ENCODE measurements at places on chromosomes 7 and 10.

GRCh38 chr7:55508221-55509011 is 63.9 kb downstream of the VOPP1 start:
- no peak for DNase-seq

- DNase-seq = no peak
Measured at GRCh38 chr7:131166066-131166465, 161.6 kb upstream of the MKLN1 start.

- DNase-seq = no peak
Measured at GRCh38 chr7:422191-422885, 97.3 kb downstream of the PDGFA start.

DNA sequence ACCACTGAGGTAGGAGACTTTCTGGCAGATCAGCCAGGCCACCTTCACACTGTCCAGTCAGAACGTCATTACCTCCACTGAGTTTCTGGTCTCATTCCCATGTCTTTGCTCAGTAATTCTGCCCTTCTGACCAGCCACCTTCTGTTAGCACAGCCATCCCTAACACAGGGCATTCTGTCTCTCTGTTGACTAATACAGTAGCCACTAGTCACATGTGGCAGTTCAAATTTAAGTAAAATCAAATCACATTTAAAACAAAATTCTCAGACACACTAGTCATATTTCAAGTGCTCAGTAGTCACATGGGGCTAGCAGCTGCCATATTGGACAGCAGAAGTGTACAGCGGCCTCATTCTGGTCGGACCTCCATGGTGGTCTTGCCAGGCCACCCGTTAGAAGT is 7.4 kb downstream of the CPSF4 start:
- no peak for DNase-seq

GRCh38 chr10:3797750-3798149 is 12.7 kb upstream of the KLF6 start:
- DNase-seq = no peak

GRCh38 chr10:13916384-13916947 is 329.7 kb downstream of the PRPF18 start:
- no peak for DNase-seq

GRCh38 chr7:98922392-98923187 is 44.3 kb downstream of the TRRAP start:
- no peak for DNase-seq

- no peak for DNase-seq
Measured at GRCh38 chr7:129989466-129989865, 36.7 kb upstream of the UBE2H start.

DNA sequence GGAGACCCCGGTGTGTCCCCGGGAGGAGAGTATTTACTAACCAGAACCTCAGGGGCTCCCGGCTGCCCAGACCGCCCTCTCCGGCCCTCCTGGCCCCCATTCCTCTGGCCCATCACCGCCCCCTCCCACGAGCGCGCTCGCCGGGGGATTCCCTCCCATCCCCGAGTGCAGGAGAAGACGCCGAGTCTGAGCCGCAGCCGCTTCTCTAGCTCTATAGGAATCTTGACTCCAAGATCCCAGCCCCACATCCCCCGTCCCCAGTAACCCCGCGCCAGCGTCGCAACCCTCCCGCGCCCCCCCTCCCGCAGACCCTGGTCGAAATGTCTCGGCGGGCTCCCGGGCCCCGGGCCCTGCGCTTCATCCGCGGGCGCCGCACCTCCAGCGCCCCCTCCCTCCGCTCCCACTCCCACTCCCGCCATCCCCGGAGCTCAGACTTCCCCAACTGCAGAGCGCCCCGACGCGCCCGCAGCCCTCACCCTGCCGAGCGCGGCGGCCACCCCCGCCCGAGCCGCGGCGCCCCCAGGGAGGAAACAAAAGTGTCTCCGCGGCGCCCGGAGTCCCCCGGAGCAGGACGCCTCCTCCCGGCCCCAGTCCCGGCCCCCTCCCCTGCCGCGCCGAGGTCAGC is 541 bp downstream of the ELMO1 start:
- DNase-seq = no peak

- DNase-seq = no peak
Measured at GRCh38 chr10:100022403-100022802, 12.7 kb upstream of the DNMBP start.

DNA sequence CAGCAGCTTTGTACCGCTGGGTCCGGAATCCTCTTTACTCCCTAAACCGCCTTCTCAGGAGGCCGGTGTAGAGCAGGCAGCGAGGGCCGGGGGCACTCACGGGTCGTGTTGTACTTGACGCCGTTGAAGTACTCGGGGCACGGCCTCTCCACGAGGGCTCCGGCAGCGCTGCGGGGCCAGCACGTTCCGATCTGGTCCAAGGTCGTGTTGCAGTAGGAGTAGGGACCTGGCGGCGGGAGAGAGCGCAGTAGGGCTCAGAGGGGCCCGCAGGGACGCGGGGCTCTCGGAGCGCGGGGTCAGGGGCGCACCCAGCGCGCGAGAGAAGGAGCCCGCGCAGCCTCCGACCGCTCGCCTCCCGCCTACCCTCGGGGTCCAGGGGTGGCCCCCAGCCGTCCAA is 443 bp downstream of the CRHR2 start:
- no peak for DNase-seq

DNA sequence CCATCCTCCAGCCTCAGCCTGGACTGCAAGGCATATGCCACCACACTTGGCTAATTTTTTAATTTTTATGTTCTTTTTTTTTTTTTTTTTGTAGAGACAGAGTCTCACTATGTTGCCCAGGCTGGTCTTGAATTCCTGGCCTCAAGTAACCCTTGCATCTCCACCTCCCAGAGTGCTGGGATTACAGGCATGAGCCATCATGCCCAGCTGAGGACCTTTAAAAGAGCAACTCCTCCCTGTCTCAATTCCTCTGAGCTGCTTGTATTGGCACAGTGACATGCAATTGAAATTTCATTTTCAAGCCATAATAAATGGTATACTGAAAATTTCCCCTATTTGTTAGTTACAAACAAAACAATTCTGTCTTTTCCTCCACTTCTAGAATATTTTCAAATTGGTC is 19.5 kb downstream of the DNAJB9 start:
- DNase-seq = no peak

- no peak for DNase-seq
Measured at GRCh38 chr7:116311816-116312471, 101.6 kb downstream of the TES start.

GRCh38 chr10:61554925-61555324 is 101.7 kb upstream of the TMEM26 start:
- no peak for DNase-seq

DNA sequence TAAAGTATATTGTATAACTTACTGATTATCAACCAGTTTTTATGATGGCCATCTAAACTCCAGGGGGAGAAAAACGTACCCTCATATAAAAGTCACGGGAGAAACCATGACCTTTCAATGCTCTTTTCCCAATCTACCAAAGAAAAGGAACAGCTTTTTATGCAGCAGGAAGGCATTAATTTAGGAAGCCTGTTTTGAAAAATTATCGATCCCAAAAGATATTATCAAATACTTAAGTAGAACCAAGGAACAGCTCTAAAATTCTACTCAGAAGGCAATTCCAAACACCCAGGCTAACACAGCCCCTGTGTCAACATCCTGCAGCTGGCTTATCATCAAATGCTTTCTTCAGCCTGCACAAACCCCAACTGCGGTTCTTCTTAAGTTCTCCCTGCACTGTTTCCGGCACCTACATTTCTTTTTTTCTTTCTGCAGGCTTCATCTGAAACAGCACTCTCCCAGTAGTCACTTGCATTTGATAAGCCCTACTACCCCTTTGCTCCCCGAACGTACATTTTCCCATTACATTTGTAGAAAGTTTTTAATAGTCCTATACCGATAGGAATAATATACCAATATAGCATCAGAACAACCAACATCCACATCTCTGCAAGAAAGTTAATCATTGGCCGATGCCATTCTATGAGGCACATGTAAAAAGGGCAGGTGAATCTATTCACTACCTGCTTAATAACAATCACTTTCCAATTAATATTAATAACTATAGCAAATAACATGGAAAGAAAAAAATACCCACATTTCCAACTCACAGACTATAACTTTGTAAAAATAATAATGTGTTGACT is 47.9 kb downstream of the PIP4K2A start:
- DNase-seq = no peak

- DNase-seq = peak; percentile 60
Measured at GRCh38 chr7:40329601-40330153, 194.9 kb downstream of the SUGCT start.

DNA sequence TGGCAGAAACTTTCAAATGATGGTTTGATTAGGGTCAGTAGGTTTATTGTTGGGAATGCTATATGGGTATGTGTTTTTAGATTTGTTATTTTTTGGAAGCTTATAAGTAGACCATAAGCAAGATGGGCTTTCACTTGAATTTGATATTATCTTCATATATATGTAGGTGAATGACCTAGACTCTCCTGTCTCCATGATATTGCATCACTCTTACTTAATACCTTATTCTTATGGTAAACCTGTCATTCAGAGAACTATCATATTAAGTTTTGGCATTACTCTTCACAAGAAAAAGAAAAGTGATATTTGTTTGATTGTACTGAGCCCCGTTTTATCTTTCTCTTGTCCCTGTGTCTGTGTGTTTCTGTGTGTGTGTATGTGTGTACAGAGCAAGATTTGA is 17.3 kb downstream of the HSPA14 start:
- DNase-seq = no peak

DNA sequence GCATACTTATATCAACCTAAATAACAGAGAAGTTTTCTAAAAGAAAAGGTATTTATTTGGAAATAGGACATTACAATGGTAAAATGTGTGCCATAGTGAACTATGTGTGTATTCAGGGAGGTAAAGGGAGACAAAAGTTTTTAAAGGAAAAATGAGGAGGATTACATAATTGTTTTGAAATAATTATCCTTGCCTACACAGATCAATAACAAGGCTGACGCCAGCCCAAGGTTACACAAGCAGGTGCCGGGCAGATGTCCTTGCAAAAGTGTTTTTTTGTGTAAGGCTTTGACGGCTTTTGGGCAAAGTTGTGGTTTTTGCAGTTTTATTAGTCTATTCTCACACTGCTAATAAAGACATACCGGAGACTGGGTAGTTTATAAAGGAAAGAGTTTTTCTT is 22.7 kb upstream of the SLC35B4 start:
- no peak for DNase-seq

DNA sequence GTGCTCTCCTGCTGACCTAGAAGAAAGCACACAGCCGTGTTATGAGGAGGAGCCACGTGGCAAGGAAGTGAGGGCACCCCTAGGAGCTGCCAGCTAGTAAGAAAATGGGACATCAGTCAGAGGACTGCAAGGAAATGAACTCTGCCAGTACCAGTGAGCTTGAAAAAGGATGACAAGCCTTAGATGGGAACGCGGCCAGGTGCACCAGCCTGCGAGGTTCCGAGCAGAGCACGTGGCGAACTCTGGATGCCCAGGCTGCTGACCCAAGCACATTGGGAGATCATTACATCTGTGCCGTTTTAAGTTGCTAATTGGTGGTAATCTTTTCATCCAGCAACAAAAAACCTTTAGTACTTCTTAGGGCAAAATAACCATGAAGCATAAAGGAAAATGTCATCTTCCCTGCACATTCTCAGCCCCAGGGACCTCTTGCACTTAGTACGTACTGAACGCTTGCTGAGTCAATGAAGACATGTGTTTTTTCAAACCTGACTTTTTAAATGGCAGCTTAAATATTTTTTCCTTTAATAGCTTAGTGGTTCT is 69.4 kb downstream of the AMZ1 start:
- peak; percentile 89 for DNase-seq

- peak; percentile 32 for DNase-seq
Measured at GRCh38 chr7:112452102-112452888, 2.0 kb downstream of the IFRD1 start.

- DNase-seq = no peak
Measured at GRCh38 chr7:1391449-1391848, 67.8 kb downstream of the MICALL2 start.

- DNase-seq = no peak
Measured at GRCh38 chr7:104627516-104627915, 299.1 kb downstream of the LHFPL3 start.

GRCh38 chr7:35647171-35647574 is 47.8 kb downstream of the HERPUD2 start:
- DNase-seq = no peak

DNA sequence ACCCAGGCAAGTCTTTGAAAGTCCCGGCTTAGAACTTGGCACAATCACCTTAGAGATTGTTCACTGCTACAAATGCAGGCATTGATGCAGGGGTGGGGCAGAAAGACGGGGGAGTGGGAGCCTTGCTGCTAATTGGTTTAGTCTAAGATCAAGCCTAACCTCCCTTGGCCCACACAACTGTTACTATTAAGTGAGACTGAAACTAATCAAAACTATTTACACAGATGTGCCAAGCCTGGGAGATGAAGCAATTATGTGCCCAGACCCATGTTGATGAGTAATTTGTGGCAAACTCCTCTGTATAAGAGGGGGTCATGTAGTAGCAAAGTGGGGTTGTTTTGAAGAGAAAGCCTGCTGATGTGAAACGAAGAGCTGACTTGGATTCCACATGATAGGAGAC is 178.2 kb upstream of the ITGB1 start:
- peak; percentile 88 for DNase-seq

GRCh38 chr7:138948403-138948802 is 32.8 kb downstream of the KIAA1549 start:
- no peak for DNase-seq

- DNase-seq = no peak
Measured at GRCh38 chr10:129511758-129512157, 44.7 kb downstream of the MGMT start.

- no peak for DNase-seq
Measured at GRCh38 chr7:22008087-22008486, 62.4 kb upstream of the CDCA7L start.

GRCh38 chr7:138903186-138903820 is 77.9 kb downstream of the KIAA1549 start:
- DNase-seq = no peak

DNA sequence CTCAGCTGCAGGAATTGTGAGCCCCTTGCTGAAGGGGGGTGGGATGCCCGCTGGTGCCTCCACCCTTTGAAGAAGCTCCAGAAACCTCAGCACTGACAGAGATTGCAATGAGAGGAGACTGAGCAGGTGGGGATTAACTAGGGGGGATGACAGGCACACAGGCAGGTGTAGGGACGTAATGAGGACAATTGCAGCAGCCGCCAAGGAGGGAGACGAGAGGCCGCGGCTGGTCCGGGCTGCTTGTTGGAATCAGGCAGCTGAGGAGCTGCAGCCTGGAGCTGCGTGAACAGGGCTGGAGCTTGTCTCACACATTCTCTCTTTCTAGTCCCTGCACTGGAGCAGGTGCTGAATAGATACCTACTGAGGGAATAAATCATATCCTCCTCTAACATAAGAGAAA is 122.0 kb upstream of the TCERG1L start:
- no peak for DNase-seq

- DNase-seq = no peak
Measured at GRCh38 chr7:81648716-81649115, 121.1 kb downstream of the HGF start.

- DNase-seq = no peak
Measured at GRCh38 chr10:79208251-79208983, 138.9 kb upstream of the PPIF start.

DNA sequence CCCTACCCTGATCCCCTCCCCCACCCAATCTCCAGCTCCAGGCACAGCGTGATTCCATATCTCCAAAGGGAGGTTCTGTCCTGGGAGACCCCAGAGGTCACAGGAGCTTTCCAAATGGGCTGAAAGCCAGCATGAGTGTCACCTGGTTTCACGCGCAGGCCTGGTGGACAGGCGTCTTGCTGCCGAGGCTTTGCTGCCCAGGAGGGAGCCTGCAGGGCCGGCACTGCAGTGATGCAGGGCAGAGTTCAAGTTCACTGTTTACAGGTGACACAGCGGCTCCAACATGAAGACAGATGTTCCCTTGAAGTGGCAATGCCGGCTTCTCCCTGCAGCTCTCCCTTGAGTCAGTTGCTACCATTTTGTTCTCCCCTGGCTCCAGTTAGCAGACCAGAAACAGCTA is 104.3 kb downstream of the TCERG1L start:
- no peak for DNase-seq

- DNase-seq = no peak
Measured at GRCh38 chr7:120407010-120407409, 134.0 kb downstream of the KCND2 start.
